Naive B cell (primary cell): ENCODE measurements at places on chromosomes 11 and 22.
A peak's percentile ranks its signal among the peaks of the same experiment; 100 is the strongest.

DNA sequence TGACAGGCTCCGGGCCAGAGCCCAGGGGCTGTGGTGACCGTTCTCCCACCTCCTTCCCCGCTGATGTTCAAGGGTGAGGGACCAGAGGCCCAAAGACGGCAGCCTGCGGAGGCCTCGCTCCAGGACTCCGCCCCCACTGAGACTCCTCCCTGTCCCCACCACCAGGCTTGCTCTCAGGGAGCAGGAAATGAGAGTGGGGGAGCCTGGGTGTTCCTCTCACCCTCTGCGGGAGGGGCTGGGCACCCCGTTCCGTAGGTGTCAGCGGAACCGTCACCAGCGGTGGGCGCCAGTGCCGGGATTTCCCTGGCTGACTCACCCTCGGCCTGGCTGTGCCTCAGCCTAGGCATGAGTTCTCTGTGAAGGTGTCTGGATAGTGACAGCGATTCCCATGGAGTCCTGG is 15.7 kb downstream of the DAGLA start:
- DNase-seq, result peak; percentile 26

- no peak for DNase-seq
Measured at GRCh38 chr11:62666259-62666926, 1.3 kb downstream of the CSKMT start.

GRCh38 chr11:110835106-110835505 is 122.9 kb upstream of the ARHGAP20 start:
- DNase-seq, result no peak

GRCh38 chr11:93490996-93491618 is 52.1 kb downstream of the SMCO4 start:
- DNase-seq, result no peak

DNA sequence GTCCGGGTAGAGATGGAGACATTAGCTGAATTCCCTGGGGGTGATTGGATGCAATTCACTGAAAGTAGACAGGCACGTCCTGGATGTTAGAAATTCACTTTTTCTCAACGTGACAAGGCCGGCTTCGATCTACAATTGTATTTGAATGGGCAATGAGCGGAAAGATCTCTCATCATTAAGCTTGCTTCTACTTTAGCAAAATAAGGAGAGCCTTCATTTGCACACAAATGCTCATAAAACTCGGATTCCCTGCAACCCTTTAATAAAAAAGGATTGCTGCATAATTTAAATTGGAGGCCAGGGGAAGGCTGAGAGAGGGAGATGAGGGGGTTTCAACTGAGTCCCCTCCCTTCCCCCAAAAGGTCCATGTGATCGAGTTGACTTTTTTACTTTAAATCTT is 10.6 kb upstream of the PAX6 start:
- no peak for DNase-seq
